ENCODE measurements at places on chromosomes 5 and 9.

DNA sequence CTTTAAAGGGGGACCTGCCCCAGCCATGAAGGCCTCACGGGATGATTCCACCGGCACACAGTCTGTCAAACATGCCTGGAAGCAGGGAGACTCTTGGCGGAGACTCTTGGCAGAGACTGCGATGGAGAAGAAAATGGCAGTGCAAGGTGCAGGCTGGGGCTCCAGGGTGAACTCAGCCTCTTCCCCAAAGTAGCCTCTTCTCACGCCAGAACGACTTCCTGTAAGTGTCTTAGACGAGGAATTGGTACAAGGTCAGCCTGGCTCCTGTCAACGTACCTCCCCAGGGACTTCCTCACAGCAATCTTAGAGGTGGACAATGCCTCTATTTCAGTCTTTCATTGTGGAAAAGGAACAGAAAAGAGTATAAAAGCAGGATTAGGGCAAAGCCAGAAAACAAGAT, 109.3 kb downstream of the UGCG start:
- no peak for DNase-seq

DNA sequence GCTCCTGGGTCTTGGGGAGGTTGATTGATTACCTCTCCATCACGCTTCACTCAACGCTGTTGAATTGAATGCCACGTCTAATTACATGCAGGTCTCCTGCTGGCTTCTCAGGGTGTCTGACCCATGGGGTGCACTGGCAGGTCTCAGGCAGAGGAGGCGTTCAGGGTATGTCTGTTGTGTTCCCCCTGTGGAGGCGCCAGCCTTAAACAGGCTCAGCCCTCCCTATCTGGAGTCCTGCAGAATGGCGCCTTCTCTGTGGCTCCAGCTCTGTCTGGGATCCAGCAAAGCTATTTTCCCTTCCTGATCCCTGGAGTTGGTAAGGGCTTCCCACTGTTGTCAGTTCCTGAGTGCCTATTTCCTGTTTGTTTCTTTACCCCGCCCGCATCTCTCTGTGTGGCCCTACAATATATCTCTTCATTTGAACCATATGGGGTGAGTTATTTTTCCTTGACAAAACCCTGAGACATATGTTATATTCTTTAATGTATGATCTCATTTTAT, 150.0 kb downstream of the NTRK2 start:
- DNase-seq, result no peak

- peak; percentile 90 for DNase-seq
These were observed 20.6 kb downstream of the SHB start for GRCh38 chr9:38048316-38048969.

- DNase-seq, result no peak
These were observed 34.4 kb downstream of the TTLL11 start for GRCh38 chr9:122058709-122059108.

GRCh38 chr9:97529363-97530076, 28.1 kb downstream of the TMOD1 start:
- peak; percentile 31 for DNase-seq

DNA sequence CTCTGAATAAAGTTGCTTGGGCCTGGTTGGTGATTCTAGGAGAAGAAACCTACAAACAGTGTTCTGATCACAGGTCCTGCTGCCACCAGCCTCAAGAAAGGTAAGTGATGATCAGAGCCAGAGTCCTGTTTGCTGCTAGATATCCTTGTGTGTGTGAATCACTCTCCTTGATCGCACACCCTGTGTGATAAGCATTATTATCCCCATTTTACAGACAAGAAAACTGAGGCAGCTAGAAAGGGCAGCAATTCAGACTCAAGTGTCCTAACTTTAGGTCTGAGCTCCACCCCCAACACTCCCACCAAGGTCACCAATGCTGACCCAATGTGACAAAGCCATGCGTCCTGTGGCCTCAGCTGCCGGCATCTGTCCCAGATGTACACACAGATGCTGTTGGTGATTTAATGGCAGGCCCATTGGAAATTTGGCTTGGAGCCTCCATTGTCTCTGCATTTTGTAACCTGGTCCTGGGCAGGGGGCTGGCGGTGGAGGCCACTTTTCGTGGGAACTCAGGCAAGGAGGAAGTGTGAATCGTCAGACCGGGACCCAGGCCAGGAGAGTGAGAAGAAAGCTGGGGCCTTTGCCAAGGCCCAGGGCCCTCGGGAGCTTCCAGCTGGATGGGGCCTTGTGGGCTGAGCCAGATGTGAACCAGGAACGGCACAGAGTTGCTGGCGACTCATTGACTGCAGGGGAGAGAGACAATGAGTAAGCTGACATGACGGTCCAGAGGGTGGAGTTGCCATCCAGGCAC, 29.8 kb upstream of the GGTA1 start:
- peak; percentile 99 for DNase-seq

- no peak for DNase-seq
These were observed 17.0 kb downstream of the OR13J1 start for GRCh38 chr9:35852876-35853865.

DNA sequence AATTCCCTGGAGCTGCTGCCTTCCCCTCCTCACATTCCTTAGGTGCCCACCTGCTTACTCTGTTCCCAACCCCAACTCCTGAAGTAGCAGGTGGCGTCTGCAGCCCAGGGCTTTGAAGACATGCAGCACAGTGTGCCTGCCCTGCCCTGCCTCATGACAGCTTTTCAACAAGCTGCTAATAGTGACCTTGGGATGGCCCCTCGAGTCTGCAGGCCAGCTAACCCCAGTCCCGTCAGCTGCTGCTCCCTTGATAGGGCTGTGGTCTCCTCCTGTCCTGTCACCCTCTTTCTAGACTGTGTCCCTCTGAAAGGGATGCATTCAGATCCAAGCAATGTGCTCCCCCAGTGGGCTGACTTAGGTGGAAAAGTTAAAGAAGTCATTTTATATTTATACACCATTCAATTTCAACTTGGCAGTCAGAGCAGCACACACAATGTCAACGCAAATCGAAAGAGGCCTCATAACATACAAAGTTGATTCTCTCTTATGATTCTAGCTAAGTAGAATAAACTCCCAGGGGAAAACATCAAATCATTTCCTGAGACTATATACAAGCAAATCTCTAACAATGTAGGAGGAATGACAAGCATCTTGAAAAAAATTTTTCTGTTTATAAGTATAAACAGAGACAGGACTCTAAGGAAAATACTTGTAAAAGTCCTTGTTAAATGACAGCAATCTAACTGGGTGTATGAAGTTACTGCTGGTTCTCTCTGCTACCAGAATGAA, 37.9 kb downstream of the ADRB2 start:
- peak; percentile 56 for DNase-seq

GRCh38 chr9:136093995-136094881, 851 bp downstream of the NACC2 start:
- DNase-seq, result peak; percentile 62

DNA sequence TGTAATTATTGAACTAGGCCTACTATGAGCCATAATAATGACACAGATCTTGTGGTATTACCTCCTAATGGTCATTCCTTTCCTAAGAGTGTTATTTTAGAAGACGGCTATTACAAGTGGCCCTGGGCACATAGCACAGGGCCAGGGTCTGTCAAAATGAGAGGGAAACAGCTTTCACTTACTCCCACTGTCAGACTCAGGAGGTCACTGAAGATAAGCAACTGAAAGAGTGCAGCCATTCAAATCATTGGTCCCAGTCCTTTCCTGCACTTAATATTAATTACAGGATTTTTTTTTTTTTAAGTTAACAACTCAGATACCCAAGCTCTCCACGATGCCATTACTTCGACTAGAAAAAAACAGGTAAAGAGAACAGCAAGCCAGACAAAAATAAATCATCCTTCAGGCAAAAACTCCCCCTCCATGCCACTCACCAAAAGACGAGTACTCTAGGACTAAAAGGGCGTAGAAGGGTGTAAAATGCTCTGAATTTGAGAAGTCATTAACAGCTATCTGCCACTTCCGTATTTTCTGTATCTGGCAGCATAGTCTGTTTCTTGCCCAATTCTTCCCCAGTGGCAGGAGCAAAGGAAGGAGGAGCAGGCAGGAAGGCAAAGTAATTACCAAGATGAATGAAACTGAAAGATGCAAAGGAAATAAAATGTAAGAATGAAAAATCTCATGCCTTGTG, 87.4 kb downstream of the ZNF608 start:
- DNase-seq, result no peak

Data from cardiac fibroblast (primary cell).